BJ (cell line): ENCODE measurements at places on chromosomes 3 and 15. TPM values are rescaled to one million over a fixed set of nuclear protein-coding genes. Genes with fewer than 3 reads are reported as not detected.

- peak; percentile 68 for DNase-seq
These were observed 271.8 kb upstream of the TPM1 start for GRCh38 chr15:62770752-62771151.

- DNase-seq = no peak
These were observed 171.8 kb upstream of the DPH6 start for GRCh38 chr15:35717721-35718120.

DNA sequence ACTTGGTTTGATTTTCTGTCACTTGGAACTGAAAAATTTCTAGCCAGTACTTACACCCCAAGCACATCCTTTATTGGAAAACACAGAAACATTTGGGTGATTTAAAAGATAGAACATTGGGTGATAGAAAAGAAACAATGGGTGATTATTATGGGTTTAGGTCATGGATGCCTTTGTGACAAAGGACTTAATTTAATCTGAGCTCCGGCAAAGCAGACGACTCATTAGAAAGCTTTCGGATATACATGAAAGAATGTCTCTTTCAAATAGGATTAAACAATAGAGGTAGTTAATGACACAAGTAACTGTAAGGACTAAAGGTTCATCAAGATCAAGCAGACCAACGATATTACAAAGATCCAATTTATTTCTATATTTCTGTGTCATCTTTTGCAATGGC lies 37.3 kb upstream of the CNTN4 start:
- no peak for DNase-seq

The NAALADL2 gene
- polyA plus RNA-seq = 3.6 and 8.1 TPM in 2 replicates

DNA sequence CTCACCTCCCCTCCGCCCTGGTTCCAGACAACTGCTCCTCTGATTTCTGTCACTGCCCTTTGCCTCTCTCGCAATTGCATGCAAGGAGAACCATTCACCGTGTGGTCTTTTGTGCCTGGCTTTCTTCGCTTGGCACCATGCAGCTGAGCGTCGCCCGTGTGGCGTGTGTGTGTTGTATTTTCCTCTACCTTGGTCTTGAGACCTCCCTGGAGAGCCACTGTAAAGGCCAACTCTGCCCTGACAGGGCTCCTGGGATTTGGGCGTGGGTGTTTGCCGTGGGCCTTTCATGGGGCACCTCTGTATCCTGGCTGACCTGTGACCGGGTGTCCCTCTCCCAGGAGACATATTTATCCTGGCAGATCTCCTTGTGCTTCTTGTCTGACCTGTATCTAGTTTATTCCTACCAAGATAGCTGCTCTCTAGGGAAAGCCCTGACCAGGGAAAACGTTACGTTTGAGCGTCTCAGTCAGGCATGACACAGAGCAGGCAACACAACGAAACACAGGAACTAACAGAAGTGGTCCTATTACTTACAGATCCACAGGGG lies 2.0 kb upstream of the PIGZ start:
- no peak for DNase-seq

The ZNF860 gene
- polyA plus RNA-seq = 0.32 and 0.45 TPM in 2 replicates

The P4HTM gene
- 25.8 and 38.4 TPM in 2 replicates for polyA plus RNA-seq

DNA sequence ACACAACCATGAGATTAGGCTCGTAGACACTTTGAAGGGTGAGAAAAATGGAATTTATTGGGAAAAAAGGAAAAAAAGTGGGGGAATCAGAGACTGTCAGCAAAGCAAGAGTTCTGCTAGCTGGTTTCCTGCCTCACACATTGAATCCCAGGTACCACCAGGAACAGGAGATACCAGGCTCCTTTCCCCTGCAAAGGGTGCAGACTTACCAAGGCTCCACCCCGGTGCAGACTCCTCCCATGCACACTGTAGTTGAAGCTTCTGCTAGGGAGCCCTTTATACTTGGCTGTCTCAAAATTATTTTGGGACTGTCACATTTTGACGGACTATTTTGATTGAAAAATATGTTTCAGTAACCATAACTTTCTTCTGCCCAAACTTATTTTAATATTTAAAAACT lies 819.9 kb upstream of the GBE1 start:
- no peak for DNase-seq

The ANKUB1 gene
- not detected in 2 replicates for polyA plus RNA-seq

The CCNB2 gene
- polyA plus RNA-seq = 33.5 and 45.3 TPM in 2 replicates
